ENCODE measurements at places on chromosomes 5 and 9.

DNA sequence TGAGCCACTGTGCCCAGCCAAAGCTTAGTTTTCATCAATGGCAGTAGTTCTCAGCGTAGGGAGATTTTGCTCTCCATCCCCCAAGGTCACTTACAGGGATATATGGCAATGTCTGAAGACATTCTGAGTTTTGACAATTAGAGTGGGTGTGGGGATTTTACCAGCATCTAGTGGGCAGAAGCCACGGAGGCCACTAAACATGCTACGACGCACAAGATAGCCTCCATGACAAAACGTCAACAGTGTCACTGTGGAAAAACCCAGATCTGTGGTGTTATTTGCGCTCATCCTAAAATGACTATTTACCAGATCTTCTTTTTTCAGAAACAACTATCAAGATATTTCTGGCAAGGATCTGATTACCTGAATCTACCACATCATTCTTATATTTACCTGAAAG, 68.2 kb downstream of the CDC14B start:
- DNase-seq = no peak

DNA sequence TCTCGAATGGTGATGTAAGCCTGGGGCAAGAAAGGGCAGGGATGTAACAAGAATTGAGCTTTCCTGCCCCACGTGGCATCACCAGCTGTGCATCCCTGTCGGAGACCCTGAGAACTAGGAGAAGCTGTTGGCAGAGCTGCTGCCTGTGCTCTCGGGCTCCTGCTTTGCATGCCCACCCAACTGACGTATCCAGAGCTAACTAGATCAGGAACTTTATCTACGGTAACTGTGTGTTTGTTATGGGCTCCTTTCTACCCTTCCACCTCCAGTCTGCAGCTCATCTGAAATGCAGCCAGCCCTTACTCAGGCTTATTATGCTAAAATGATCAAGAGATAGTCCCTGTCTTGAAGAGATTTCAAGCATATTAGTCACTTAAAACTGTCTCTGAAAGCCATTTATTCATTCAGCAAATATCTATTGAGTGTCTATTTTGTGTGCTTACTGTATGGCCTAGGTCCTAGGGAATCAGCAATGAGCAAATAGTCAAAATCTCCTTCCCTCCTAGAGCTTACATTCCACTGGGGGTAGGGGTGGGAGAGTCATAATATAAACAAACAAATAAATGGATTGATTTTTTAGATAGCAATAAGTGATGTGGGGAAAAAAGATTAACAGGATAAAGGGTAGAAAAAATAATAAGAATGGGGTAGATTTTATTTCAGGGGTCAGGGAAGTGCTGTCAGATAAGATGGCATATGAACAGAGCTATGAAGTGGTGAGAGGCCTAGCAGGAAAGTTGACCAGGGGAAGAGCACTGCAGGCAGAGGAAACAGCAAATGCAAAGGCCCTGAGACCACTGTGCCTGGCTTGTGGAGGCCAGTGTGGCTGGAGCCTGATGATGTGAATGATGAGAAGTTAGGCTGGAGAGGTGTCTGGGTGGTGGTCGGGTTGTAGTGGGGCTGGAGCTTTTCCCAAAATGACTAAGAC, 118.2 kb downstream of the GALNT10 start:
- DNase-seq = peak; percentile 45

- no peak for DNase-seq
Observed at GRCh38 chr5:5044247-5044840, 95.8 kb upstream of the ADAMTS16 start.

DNA sequence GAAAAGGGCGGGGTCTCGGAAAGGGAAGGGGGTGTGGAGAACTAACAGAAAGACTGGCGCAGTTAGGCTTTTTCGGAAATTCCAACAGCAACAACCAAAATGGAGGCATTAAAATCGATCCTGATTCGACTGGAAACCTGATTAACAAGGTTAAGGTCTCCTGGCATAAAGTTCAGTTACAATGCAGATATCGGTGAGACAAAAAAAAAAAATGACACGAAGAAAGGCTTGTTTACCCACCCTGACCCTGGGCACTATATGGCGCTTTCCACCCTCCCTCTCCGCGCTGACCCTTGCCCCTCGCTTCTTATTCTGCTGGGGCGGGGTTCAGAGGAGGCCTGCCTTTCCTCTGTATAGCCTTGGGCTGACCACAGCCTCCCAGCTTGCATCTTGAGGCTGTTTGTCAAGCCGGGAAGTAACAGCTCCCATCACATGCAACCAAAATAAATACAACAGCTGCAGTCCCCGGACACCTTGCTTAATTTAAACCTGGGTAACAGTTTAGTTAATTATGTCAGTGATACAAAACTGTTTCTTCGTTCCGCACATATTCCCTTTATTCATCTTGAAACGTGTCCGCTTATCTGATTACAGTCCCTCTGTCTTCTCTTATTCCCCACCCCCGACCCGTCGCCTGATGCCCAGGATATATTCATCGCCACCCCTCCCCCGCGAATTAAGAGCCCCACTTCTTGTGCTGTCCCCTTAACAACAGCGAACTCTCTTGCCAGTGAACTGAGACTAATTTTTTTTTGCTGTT, 795 bp upstream of the PJA2 start:
- no peak for DNase-seq

DNA sequence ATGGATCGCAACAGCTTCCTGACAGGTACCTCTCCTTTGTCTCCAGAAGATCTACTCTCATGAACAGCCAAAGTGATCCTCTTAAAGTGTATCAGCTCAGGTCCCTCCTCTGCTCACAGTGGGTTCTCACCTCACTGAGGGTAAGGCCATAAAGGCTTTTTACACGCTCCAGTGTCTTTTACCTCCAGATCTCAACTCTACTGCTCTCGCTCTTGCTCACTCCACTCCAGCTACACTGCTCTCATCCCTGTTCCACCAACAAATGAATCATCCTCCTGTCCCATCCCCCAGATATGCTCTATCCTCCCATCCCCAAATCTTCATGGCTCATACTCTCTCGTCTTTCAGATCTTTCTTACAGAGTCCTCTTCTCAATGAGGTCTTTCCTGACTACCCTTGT, 248.6 kb upstream of the EFNA5 start:
- no peak for DNase-seq

DNA sequence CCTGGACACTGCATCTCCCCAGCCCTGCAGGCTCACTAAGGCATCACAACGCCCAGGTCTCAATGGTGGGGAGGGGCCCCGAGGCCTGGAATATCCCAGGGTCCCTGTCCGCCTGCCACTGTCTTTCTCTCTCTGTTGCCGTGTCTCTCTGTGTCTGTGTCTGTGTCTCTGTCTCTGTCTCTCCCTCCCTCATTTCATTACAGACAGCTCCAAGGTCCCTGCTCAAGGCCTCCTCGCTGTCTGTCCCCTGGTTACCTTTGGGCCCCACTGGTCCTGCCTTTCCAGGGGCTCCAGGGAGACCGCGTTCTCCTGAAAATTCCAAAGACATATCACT, 3.2 kb downstream of the FCN1 start:
- no peak for DNase-seq

DNA sequence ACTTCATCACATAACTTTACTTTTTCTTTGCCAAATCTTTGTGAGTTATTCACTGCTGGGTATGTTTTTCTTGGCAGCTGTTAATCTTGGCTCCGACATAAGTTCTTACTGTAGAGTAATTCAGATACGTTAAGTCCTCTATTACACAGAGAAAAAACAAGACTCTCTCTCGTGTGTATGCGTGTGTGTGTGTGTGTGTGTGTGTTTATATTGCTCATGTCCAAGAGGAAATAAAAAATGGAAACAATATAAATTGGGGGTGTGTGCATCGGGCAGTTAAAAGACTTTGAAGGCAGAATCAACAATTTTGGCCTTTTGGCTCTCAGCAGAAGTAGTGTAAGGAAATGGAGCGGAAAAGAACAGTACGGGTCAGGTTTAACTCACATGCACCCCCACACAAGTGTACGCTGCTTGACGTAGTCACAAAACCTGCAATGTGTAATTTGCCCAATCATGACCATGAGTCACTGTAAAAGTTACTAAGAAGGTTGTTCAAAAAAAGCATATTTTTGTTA, 67.2 kb upstream of the IFNE start:
- peak; percentile 96 for DNase-seq

- no peak for DNase-seq
Observed at GRCh38 chr9:129258823-129259301, 80.8 kb upstream of the IER5L start.
